ENCODE measurements at places on chromosomes 11 and 22.

DNA sequence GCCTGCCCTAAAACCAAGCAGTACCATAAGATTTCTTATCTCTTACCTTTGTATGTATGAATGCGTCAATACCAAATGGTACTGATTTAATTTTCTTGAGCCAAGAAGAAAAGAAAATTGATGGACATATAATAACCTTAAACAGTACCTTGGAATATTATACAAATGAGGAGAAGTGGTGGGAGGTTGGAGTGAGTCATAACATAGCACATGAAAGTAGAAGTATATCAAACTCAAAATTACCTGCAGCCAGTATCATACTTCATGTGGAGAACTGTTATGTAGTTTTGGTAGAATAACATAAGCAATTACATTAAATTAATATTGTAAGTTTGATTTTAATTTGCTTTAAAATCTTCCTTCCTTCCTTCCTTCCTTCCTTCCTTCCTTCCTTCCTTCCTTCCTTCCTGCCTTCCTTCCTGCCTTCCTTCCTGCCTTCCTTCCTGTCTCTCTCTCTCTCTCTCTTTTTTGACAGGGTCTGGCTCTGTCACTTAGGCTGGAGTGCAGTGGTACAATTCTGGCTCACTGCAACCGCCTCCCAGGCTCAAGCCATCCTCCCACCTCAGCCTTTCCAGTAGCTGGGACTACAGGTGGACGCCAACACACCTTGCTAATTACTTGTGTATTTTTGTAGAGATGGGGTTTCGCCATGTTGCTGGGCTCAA is 460.9 kb upstream of the CCDC90B start:
- no peak for DNase-seq

DNA sequence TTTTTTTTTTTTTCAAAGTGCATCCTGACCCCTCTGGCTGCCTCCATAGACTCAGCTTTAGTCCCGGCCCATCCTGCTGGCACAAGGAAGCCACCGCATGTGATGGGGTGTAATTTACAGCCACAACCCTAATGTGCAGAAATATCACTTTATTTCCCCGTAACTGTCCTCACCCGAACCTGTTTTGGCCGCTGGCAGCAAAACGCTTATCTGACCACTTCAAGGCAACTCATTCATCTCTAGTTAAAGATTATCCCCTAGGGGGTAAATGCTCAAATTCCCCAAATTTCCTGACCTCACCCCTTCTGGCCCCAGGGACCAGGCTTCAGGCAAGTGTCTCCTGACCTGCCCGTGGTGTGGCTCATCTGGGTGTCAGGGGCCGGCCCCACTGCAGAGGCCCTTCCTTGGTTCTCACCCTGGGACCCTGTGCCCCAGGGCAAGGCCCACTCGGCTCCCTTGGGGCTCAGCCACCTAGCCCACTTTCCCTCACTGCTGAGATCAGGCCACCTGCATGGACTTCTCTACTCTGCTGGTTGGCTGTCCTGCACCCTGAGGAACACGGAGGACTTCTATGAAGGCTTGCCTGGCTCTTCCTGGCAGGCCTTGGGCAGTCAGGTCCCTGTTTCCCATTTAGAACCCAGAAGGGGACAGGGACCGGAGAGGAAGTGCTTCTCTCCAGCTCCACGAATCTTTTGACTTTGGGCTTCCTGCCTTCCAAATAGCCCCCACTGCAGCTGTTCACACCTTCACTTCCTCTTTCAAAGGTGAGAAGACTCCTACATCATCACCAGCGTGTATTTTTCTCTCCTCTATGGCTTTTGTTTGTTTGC is 53.3 kb downstream of the WNT11 start:
- no peak for DNase-seq

- peak; percentile 19 for DNase-seq
Observed at GRCh38 chr11:120546312-120547205, 35.0 kb downstream of the GRIK4 start.

- DNase-seq = no peak
Observed at GRCh38 chr11:91859666-91860065, 365.0 kb upstream of the FAT3 start.

DNA sequence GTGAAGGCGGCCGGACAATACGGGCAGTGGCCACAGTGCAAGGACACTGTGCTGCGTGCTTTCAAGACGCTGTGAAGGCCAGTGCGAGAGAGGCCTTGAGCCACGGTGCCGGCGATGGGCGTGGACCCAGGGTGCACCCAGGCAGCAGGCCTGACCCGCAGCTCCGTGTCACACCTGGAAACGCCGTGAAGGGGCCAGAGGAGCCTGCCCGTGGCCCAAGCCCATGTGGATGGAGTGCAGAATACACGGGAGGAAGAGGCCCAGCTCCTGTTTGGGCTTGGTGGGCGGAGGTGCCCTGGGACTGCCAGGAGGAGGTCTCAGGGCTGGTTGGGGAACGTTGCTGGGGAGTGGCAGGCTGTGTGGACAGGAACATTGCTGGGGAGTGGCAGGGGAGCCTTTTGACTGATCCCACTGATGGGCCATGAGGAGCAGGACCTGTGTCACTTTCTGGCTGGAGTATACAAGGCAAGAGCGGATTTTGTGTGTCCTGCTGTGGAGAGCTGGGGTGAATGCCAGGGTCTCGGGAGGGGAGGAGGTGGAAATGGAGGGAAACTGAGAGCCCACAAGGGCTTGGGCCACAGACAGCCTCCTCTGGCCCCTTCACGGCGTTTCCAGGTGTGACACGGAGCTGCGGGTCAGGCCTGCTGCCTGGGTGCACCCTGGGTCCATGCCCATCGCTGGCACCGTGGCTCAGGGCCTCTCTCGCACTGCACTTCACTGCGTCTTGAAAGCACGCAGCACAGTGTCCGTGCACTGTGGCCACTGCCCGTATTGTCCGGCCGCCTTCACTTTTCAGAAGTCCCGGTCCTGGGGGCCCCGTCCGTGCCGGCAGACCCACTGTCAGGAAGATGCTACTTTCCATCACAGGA is 925.4 kb downstream of the BRD1 start:
- DNase-seq = no peak

GRCh38 chr11:108733479-108734116 is 68.7 kb downstream of the DDX10 start:
- no peak for DNase-seq

- DNase-seq = no peak
Observed at GRCh38 chr11:87518266-87518665, 480.5 kb downstream of the TMEM135 start.

DNA sequence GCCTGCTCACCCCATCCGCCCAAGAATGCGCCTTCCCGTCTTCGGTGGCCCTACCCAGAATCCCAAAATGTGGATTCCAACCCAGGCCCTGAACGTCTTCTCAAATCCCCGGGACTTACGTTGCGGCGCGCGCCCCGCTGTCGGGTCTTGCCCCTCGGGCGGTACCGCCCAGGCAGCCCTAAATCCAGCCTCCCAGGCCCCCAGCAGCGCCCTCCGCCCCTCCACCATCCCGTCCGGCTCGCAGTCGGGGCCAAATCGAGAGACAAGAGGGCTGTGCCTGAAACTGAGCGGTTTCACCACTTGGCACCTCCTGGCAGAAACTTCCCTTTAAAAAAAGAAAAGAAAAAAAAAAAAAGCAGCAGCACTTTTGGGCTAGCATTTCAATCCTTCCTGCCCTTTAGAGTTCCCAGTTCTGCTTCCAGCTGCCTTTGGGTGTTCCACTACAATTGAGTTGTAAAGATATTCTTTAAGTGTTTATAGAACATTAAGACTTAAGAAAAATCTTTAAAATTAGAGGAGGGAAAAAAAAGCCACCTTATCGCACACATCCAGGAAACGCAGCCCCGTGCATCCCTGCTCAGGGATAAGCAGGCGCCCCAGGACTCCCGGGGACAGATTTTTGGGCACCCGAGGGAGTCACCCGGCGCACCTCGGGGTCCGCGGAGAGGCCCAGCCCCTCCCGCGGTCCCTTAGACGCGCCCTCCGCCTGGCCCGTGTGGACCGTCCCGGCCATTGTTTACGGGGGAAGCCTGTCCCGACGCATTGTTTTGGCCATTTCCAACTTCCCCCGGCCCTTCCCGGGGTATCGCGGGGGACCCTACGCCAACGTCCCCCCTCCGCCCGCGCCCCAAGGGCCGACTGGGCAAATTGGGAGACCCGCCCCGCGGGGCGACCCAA is 57.6 kb downstream of the KCNJ4 start:
- DNase-seq = peak; percentile 7

DNA sequence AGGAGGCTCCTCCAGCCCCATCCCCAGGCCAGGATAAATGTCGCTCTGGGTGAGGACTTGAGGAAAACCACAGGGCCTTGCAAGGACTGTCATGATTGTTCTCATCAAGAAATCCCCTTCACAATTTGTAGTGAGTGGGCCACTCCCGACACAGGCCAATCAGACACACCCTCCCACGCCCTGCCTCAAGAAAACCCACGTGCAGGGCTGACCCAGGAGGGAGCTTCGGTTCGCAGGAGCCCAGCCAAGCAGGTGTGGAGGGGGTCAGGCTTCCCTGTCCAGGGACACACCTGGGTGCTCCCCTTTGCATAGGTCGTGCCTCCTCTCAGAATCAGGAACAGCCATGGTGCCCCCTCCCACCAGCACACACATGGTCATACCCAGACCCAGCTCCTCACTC is 43.2 kb downstream of the SHANK2 start:
- no peak for DNase-seq

- no peak for DNase-seq
Observed at GRCh38 chr22:42160830-42161696, 30.5 kb upstream of the CYP2D6 start.

DNA sequence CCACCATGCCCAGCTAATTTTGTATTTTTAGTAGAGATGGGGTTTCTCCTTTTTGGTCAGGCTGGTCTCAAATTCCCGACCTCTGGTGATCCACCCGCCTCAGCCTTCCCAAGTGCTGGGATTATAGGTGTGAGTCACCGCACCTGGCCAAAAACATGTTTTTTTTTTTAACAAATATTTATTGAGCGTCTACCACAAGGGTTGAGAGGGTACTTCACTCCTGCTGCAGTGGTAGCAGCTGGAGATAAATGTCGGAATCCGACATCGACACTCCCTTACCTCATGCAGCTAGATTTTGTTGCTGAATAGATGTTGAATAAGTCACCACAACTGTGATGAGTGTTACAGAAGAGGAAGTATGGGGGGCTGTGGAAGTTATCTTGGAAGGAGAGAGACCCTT is 971 bp downstream of the DNAJB13 start:
- DNase-seq = no peak

DNA sequence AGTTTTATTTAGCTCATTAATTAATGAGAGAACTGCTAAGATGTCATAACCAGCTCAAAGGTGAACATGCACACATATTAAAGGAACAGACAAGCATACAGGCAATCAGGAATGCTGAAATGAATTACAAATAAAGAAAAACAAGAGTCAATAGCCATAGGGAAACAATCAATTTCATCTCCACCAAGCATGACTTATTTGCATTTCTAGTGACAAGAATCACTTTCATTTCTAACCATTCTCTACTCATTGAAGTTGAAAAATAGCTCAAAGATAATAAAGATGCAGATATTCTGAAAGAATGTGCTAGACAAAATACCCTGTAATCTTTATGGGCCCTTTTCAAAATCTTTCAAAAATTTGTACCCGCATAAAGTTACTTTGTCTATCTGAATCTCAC is 23.2 kb downstream of the ISX start:
- no peak for DNase-seq

GRCh38 chr11:68840661-68841653 is 759 bp downstream of the CPT1A start:
- no peak for DNase-seq

DNA sequence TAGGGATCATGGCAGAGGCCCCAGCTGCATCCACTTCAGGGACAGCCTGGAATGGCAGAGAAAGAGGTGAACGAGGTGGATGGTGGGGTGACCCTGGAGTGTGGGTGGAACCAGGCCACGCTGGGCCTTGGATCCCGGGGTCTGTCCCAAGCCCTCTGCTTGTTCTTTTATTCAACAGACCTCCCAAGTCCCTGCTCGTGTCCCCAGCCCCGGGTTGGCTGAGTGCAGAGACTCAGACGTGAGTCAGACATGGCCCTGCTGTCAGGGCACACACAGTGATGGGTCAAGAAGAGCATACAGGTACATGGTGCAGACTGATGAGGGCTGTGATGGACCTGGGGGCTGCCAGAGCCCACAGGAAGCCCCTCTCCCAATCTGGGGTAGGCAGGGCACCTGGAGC is 6.6 kb downstream of the ARHGAP8 start:
- no peak for DNase-seq

DNA sequence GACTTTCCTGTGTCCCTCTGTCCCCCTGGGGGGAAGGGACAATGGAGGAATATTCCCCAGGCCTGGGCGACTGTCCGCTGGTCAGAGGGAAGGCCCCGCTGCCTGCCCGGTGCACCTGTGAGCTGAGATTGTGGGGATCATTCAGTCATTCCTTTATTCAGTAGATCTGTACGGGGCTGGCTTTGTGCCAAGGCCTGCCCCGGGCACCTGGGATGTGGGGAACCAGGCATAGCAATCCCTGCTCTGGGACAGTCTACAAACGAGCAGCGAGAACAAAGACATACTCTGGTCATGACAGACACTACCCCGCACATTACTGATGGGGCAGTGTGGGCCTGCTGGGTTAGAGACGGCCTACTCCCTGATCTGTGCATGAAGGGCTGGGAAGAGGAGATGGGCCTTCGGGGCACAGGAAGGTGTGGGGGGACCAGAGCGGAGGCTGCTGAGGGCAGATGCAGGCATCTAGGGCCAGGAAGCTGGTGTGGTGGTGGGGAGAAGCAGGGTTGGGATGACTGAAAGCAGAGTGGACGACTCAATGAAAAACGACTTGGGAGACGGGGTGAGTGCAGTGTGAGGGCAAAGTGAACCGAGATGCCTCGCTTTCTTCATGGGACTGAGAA is 1.8 kb upstream of the MYO7A start:
- DNase-seq = no peak

DNA sequence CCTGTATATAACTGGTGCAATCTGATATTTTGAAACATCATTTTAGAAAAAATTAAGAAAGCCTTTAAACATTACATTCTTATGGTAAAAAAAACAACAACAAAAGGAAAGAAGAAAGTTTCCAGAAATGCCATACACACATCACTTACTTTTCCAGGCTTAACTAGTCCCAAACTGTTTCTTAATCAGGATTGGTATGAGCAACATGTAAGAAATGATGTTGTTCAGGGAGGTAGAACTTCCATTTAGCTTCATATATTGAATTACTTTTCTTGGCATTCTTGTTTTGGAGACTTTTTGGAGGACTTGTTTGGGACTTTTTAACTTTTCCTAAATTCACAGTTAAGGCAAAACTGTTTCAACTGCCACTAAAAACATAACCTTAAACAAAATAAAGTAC is 791.5 kb downstream of the METTL15 start:
- DNase-seq = no peak

DNA sequence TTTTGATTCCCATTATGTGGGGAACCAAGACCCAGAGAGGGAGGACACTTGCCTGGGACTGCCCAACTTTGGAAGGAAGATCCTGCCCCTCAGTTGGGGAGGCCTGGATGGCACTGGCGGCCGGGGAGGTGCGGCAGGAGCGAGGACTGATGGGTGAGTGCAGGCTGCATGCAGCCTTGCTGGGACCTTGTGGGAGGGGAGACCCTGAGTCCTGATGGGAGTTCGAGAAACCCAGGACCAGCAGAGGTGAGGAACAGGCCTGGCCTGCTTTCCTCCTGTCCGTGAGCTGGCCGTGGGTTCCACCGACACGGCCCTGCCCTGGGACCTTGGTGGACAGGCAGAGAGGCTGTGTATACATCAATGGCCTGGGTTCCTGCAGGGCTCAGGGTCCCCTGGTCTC is 19.3 kb upstream of the SMIM38 start:
- no peak for DNase-seq
